ENCODE measurements at places on chromosomes 5 and 9.

GRCh38 chr9:122125158-122125508, 32.0 kb upstream of the TTLL11 start:
- DNase-seq: peak; percentile 78

DNA sequence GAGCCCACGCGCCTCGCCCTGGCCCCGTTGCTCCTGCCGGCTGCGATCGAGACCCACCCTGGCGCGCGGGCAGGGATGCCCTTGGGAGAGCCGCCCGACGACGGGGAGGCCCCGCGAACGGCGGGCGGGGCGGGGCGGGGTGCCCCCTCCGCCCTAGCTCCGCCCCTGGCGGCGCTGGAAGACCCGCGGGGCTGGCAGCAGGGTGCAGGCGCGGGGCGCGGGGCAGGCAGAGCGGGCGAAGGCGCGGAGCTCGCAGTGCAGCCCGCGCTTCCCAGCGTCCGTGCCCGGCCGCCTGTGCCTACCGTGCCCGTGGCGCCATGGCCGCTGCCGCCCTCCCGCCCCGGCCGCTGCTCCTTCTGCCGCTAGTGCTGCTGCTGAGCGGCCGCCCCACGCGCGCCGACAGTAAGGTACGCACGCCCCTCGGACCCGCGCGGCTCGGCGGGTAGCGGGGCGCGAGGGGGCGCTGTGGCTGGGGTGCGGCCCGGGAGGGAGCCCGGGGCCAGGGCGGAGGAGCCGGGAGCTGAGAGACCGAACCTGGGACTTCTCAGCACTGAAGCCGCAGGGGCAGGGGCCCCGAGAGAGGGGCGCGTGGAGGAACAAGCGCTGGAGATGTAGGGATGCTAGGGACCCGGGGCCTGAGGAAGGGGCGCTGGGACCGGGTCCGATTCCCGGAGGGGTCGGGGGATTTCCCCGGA, at the start of gene OLFML2A:
Gene OLFML2A (plus strand): TSS at position 180 of the 695 bp plus-strand sequence. CDS start 138 bp downstream, at position 318.
- peak; percentile 32 for DNase-seq

- no peak for DNase-seq
Observed at GRCh38 chr5:137563646-137564397, 64.7 kb upstream of the SPOCK1 start.

DNA sequence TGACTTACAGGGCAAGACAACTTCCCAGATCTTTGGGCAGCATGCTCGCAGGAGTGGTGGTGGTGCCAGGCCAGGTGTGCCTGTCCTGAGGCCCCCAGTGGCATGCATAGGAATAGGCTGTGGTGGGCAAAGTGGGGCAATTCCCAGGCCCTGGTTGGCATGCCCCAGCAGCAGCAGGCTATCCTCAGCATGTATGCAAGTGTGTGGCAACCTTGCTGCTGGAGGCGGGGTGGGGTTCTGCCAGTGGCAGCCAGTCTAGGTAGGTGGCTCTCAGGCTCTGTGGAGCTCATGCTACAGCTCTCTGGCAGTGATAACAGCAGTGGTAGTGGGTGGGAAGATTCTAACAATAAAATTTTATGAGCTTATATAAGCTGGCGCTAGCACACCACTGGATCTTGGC, 27.7 kb upstream of the C6 start:
- no peak for DNase-seq

Measured in CD4-positive, alpha-beta T cell treated with Interferon alpha-2 for 1 hour (primary cell).